ENCODE measurements at places on chromosomes 1 and 21. TPM values are rescaled to one million over a fixed set of nuclear protein-coding genes. Genes with fewer than 3 reads are reported as not detected.
A peak's percentile ranks its signal among the peaks of the same experiment; 100 is the strongest.

DNA sequence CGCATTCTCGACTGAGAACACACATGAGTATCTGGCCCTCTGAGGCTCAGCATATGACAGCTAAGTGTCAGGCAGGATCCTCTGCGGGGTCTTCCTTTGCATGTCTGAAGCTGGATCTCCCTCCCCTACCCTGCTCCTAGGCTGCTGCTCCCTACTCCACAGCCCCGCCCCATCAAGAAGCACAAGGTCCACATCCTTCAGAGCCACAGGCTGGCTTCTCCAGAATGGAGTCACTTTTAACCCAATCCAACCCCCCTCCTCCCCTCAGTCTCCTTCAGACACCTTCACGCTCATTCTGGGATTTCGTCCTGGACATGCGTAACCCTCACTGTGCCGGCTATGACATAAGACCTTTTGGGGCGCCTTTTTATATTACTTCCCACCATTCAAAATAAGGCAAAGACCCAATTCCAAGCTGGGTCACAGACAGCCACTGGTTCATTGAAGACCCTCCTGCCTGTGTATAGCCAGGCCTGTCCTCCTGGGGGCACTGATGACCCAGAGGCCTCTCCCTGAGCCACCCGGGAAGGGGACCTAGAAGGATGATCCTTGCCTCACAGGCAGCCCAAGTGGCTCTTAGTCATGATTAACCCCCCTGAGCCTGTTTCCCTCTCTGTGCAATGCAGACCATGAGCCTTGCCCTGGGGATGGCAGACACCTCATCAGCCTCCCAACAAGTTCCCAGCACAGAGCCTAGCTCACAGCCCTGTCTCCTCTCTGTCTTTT lies 4.7 kb downstream of the ADGRB2 start:
- DNase-seq, result no peak

GRCh38 chr1:7341145-7341905 lies 429.8 kb upstream of the VAMP3 start:
- peak; percentile 16 for DNase-seq

- peak; percentile 61 for DNase-seq
Measured at GRCh38 chr21:35697321-35697808, 363.0 kb downstream of the SETD4 start.

SLC5A9 gene
- polyA plus RNA-seq, result 133 TPM

MLLT11 gene
- polyA plus RNA-seq, result 17.4 TPM

Data from large intestine (tissue), 12 donors.